ENCODE measurements at places on chromosomes 6 and 20.

- no peak for DNase-seq
These were observed 46.3 kb downstream of the BTBD9 start for GRCh38 chr6:38593409-38593808.

- DNase-seq: no peak
These were observed 325.6 kb downstream of the UBE3D start for GRCh38 chr6:82740072-82740471.

GRCh38 chr6:4503700-4504099 lies 272.5 kb upstream of the CDYL start:
- DNase-seq: no peak

GRCh38 chr6:163605385-163606097 lies 191.0 kb downstream of the QKI start:
- no peak for DNase-seq

DNA sequence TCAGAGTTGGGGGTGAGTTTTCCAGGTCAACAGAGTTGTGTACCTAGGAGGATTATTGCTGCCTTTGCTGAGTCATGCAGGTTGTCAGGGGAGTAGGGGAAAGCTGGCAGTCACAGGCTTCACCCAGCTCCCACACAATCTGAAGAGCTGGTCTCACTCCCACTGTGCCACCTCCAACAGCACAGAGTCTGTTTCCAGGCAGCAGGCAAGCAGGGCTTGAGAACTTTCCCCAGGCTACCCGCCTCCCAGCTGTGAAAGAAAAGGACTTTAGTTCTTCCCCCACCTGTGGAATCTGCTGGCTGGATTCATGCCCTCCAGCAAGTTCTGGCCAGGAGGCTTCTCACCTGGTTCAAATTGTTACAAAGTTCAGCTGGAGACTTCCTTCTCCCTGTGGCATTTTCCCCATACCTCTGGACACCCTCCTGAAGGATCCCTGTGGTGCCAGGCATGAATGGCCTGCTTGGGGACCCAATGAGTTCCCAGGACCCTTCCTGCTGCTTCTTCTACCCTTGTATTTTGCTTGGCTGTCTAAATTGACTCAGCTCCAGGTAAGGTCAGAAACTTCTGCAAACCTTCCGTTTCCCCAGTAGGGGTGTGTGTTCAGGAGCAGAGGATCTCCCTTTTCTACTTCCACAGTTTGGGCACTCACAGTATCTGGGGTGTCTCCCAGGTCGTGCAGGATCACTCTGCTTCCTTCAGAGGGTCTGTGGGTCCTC lies 378.1 kb upstream of the MAN1A1 start:
- no peak for DNase-seq

DNA sequence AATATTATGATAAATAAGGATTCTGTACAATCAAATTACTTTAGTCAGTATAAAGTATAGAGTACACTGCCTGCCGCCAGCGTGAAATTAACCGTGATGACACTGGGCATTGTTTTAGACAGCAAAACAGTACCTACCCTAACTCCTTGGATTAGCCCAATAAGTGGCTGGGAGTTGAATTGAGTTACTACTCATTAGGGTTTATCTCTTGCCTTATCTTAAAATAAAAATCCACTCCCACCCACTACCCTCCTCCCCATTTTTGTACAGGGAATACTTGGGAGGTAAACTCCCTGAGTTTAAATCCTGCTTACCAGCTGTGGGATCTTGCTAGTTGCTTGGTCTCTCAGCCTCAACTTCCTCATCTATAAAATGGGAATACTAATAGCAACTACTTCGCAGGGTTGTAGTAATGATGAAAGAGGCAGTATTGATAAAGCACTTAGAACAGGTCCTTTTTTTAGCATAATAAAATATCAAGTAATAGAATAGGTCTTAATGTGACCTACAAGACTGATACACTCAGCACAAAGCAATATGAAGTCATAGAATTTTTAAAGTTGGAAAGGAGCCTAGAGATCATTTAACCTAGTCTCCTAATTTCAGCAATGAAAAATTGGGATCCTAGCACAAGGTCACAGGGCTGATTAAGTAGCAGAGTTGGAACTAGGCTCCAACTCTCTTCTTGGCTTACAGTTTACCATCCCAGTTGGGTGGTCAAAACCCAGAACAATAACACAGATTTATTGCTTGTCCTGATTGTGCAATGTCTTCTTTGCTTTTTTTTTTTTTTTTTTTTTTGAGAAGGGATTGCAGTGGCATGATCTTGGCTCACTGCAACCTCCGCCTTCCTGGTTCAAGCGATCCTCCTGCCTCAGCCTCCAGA lies 23.8 kb downstream of the PHACTR2 start:
- DNase-seq: no peak

- no peak for DNase-seq
These were observed 150.2 kb upstream of the RNF217 start for GRCh38 chr6:124812067-124812466.

DNA sequence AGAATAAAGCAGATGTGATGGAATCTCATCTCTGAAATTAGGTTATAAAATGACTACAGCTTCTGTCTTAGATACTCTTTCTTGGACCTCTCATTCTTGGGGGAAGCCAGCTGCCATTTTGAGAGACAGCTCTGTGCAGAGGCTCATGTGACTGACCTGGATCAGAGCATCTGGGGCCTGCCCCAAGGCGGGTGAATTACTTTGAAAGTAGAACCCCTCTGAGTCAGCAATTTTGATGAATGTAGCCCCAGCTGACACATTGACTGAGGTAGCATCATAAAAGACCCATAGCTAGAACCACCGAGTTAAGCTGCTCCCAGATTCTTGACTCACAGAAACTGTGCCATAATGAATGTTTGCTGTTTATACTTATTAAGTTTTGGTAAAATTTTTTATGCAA lies 124.5 kb downstream of the THEMIS start:
- DNase-seq: no peak

DNA sequence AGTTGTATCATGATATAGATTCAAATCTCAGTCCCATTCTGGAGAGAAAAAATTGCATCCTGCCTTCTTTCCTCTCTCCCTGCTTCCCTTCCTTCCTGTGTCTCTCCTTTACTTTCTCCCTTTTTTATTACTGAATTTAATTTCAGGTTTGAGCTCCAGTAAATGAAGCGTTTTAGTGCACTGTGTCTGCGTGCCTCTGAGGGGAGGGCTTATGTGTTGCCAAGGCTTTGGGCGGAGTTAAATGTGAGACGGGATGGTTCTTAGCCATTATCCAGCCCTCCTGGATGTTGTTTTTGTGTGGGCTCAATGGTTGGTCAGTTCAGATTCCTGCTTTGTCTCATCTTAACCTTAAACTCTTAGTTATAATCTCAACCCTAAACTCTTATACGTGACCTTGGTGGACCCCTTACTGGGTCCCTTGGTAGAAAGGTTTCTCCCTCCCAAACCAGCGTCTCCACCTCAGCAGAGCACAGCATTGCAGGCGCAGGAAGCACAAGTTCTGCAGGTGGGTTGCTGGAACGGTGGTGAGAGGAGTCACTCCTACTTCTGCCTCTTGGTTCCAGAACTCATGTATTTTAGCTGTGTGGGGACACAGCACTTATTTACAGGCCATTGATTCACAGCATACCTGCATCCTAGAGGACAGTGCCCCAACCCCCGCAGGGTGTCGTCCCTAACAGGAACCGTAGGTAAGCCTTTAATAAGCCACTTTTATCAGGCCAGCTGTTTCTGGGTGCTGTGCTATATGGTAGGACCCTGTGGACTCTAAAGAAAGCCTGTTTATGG lies 68.5 kb downstream of the DNAH8 start:
- DNase-seq: no peak

DNA sequence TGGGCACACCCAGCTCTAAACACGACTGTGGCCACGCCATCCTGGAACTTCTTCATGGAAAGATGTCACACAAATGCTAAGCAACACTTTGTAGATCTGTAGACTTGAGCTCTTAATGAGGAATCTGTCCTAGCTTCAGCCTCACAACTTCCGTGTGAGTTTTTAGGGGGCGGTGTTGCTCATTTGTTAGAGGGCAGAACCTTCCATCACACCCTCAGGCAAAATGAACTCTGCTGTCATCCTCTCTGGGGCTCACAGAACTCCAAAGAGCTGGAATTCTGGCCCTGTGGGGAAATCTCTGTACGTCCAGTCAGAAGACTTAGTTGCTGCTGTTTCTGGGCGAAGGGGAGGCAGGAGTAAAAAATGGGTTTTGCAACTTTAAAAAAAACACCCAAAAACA lies 49.8 kb downstream of the NRN1 start:
- DNase-seq: no peak

DNA sequence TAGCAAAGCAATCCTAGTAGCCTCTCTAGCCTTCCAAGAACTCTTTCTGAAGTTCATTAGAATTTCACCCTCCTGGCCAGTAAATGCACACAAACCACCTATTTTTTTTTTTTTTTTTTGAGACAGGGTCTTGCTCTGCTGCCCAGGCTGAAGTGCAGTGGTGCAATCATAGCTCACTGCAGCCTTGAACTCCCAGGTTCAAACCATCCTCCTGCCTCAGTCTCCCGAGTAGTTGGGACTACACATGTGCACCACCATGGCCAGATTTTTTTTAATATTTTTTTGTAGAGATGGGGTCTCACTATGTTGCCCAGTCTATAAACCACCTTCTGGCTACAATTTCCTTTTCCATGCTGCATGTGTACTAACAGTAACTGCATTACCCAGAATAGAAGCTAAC lies 301.3 kb downstream of the ZNF217 start:
- DNase-seq: no peak

GRCh38 chr20:57615445-57615811 lies 4.8 kb downstream of the ZBP1 start:
- no peak for DNase-seq

DNA sequence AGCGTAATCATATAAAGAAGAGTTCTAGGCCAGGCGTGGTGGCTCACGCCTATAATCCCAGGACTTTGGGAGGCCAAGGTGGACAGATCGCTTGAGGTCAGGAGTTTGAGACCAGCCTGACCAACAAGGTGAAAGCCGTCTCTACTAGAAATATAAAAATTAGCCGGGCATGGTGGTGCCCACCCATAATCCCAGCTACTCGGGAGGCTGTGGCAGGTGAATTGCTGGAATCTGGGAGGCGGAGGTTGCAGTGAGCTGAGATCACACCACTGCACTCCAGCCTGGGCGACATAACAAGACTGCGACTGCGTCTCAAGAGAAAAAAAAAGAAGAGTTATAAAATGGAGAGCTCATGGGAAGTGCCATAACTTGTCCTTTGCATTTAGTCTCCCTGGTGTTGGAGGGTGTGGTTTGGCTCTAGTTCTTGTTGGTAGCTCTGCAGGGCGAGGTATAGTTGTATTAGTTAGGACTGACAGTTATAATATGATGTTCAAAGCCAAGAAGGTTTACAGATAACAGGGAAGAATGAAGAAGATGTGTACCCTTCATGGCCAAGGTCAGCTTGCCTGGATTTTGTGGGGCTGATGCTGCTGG lies 54.8 kb downstream of the UTRN start:
- DNase-seq: no peak

DNA sequence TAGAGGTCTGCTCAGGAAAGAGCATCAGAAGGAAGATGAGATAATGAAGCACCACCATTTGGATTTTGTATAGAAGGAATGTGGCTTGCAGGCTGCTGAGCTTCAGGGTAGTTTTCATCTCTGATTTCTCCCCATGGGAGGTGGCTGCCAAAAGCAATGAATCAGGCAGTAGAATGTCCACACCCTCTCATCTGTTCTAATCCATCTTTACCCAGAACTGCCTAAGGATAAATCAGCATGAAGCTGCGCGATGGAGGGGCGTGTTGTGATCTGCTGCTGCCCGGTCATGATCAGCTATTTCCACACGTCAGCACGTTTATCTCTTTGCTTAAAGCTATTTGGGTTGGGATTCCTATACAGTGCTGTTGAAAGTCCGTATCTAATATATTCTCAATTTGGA lies 295.4 kb downstream of the FOXA2 start:
- no peak for DNase-seq

GRCh38 chr20:51931371-51931781 lies 129.1 kb upstream of the SALL4 start:
- DNase-seq: no peak

DNA sequence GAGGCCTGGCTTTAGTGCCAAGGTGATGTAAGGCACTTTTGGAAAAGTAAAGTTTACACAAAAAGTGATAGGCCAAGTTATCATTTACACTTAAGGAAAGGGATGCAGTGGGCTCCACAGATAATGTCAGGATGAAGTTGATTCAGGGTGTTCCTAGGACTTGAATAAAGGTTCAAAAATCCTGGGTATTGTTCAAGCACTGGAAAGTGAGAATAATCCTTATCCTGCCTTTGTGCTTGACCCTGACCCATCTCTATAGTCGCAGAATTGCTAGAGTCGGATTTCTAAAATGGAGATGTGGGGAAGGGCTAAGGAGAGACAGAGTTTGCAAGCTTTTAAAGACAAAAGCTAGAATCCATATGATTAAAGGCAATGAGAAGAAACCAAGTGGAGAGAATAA lies 115.6 kb downstream of the TIAM2 start:
- no peak for DNase-seq

DNA sequence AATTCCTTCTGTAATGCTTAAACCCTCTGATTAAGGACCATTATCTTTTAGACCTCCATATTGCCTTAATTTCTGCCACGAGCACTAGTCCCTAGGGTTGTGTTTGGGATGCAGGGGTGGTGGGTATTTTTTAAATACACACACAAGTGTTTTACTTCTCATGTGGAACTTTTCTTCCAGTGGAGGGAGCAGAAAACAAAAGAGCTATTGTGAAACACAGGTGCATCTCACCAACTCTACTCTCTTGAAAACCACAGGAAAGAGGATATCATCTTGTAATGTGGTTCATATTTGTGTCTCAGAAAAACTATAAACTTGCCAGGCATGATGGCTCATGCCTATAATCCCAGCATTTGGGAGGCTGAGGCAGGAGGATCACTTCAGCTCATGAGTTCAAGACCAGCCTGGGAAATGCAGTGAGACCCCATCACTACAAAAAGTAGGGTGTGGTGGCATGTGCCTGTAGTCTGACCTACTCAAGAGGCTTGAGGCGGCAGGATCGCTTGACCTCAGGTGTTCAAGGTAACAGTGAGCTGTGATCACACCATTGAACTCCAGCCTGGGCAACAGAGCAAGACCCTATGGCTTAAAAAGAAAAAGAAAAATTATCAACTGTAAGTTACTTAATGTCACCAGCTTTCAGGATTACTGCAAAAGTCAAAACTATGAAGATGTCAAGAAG lies 37.3 kb downstream of the MRS2 start:
- DNase-seq: no peak

GRCh38 chr20:710780-711450 lies 35.3 kb upstream of the SCRT2 start:
- DNase-seq: no peak
